Mesothelial cell of epicardium (in vitro differentiated cells): ENCODE measurements at places on chromosomes 13 and 19. TPM values are rescaled to one million over a fixed set of nuclear protein-coding genes. Genes with fewer than 3 reads are reported as not detected.

- no peak overlapping the region for H3K4me3 ChIP-seq
- H3K27ac ChIP-seq, result no peak overlapping the region
- no peaks in the 10 kb centered on the region for H3K27me3 ChIP-seq
- DNase-seq, result no peak
Observed at GRCh38 chr13:43111559-43112400, 88.4 kb downstream of the DNAJC15 start.

DNA sequence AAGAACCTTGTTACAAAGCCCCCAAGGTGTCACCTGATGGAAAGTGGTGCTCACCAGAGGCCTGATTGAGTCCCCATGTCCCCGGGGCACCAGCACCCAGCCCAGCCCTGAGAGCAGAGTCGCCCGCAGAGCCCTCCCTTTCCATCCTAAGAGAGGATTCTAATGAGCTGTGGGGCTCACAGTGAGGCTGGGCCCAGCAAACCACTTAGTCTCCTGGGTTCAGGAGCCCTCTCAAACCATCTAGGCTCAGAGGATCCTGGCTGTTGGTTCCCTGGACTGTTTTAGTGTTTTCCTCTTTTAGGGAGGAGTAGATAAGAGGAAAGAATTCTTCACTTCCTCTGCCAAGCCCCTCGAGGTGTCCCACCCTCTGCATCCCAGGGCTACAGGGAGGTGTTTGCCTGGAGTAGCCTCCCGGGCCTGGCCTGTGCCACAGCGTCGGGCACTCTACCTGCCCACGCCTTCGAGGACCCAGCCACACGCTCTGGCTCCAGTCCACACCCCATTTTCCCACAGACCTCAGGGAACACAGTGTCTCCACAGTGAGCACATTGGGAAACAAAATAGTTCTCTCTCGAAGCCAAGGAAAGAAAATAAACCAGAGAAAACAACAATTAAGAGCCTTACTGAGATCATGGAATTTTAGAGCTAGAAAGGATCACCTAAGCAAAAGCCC is 34.4 kb downstream of the DHRS12 start:
- H3K27me3 ChIP-seq, result no peaks in the 10 kb centered on the region
- H3K36me3 ChIP-seq, result peaks cover 4% of the 10 kb centered on the region
- no peak overlapping the region for H3K4me3 ChIP-seq
- H3K27ac ChIP-seq, result no peak overlapping the region

DNA sequence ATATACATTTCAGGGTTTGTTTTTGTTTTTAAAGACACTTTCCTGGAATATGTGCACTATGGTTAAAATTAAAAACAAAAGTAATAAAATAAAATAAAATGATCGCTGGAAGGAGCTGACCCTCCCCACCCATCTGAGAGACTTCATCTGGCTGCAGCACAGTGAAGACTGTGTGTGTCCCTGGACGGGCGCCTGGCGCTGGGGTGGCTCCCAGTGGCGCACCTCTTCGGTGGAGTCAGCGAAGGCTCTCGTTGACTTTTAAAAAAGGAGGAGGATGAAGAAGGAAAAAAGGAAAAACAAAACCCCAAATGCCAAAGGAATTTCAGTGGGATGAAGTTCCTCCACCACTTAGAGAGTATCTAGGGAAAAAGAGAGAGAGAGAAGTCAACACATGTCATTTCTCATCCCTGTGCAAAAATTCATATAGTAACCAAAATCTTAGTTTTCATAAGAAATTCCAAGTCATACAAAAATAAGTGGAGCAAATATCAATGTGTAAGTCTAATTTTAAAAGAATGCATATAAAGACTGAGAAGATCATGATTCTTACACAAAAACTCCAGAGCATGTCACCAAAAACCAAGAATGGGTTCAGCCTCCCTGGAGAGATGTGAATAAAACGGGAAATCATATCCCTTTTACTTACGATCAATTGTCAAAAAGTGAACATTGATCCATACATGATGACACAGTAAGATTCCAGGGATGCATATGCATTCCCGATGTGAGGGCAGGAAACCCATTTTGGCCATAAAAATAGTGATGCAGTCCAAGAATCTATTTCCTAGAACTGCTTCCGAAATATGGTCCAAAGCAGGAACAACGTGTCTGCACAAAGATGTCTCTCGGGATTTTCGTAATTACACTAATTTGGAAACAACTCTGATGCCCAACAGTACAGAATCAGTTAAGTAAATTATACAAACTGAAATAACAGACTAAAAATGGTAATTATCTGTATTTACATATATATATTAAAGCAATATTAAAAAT is 123.8 kb downstream of the STK24 start:
- no peaks in the 10 kb centered on the region for H3K27me3 ChIP-seq
- peaks cover 48% of the 10 kb centered on the region for H3K36me3 ChIP-seq
- H3K4me3 ChIP-seq, result no peak overlapping the region
- DNase-seq, result no peak
- H3K4me1 ChIP-seq, result peaks cover 23% of the 10 kb centered on the region

DNA sequence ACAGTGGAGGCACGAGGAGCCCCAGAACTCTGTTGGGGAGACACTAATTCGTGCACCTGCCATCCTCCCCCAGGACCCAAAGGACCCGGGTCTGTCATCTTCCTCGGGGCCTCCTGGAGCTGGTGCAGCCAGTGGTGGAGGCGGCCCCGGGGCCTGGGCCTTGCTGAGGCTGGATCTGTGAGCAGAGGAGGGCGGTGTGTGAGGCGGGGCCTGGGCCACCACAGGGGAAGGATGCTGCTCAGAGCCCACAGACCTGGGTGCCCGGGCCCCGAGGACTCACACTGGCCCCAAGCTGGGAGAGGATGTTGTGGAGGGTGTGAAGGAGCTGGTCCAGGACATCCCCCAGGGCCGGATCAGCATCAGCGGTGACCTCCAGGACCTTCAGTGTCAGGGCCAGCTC is 8.3 kb downstream of the IFNL3 start:
- H3K27ac ChIP-seq, result no peak overlapping the region
- no peak overlapping the region for H3K4me3 ChIP-seq
- H3K4me1 ChIP-seq, result peaks cover 6% of the 10 kb centered on the region
- H3K36me3 ChIP-seq, result no peaks in the 10 kb centered on the region
- H3K27me3 ChIP-seq, result peaks cover 37% of the 10 kb centered on the region

GRCh38 chr13:98504371-98504963 is 72.4 kb downstream of the STK24 start:
- H3K4me1 ChIP-seq, result peaks cover 45% of the 10 kb centered on the region
- H3K27me3 ChIP-seq, result no peaks in the 10 kb centered on the region
- no peak overlapping the region for H3K4me3 ChIP-seq
- no peak for DNase-seq
- no peak overlapping the region for H3K27ac ChIP-seq

DNA sequence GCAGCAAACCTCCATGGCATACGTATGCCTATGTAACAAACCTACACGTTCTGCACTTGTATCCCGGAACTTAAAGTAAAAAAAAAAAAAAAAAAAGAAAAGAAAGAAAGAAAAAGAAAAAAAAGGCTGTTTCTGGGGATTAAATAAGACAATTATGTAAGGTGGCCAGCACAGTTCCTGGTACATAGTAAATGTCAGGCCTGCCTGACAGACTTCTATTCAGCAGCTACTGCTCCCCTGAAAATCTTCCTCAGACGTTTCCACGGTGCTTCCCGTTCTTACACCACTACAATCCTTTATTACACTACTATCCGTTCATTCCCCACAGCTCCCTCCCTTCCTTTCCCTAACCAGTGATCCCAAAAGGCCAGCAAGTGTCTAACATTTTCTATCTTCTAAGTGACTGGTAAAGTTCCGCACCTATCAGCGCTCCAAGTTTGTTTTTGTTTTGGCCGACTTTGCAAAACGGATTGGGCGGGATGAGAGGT is 636 bp upstream of the RB1 start:
- peak overlapping the region; percentile 97 for H3K4me3 ChIP-seq
- peak overlapping the region; percentile 96 for H3K27ac ChIP-seq
- no peak for DNase-seq

DNA sequence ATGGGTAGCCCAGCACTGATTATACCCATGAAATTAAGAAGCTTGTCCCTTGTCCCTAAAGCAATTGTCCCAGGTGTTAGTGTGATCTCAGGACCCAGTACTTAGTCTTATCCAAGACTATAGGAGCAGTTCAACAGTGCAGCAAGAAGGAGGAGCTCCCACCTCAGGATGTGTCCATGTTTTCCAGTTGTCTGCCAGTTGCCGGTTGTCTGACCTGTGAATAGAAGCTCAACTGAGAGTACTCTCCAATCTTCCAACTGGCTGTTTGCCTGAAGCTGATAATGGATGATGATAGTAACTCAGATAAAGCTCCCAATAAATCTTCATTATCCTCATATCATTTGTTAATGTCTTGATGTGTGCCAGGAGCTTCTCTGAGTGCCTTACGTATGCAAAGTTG is 107.2 kb upstream of the HTR2A start:
- DNase-seq, result no peak
- H3K4me3 ChIP-seq, result no peak overlapping the region
- H3K4me1 ChIP-seq, result peaks cover 36% of the 10 kb centered on the region

DNA sequence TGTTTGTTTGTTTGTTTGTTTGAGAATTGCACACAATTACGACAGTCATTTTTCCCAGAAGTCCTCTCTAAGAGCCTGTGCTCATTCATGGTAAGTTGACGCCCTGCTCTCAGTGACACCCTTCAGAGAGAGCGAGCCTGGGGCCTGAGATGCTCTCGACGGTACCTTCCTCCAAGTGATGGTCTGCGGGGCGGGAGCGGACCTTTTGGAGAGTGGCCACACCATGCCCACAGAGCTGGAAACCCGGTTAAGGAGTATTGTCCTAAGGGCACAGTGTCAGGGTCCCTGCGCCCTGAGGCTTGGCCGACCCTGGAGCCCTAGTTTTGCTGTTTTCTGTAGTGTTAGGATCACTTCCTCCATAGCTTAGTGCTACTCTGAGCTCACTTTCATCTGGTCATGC is 3.6 kb downstream of the POP4 start:
- DNase-seq, result no peak
- peaks cover 12% of the 10 kb centered on the region for H3K4me1 ChIP-seq
- no peak overlapping the region for H3K27ac ChIP-seq
- peaks cover 20% of the 10 kb centered on the region for H3K36me3 ChIP-seq
- no peaks in the 10 kb centered on the region for H3K27me3 ChIP-seq

DNA sequence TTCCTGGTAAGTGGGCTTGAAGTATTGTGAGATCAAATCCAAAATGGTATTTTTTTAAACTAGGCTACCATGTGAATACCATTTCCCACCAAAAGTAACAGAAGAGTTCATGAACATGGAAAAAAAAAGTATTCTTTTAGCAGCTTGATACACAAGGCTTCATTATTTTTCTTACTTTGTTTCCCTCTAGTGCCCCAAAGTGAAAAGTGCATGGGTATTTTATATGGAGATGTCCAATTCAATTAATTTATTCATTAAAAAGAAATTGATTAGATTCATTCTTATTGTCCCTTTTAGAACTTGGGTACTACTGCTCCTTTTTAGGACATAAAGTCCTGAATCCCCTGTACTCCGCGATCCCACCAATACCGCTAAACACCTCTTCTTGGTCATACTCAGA is 28.6 kb upstream of the SCEL start:
- H3K27ac ChIP-seq, result no peak overlapping the region
- peaks cover 29% of the 10 kb centered on the region for H3K4me1 ChIP-seq
- DNase-seq, result no peak
- no peak overlapping the region for H3K4me3 ChIP-seq
- peaks cover 4% of the 10 kb centered on the region for H3K27me3 ChIP-seq

DNA sequence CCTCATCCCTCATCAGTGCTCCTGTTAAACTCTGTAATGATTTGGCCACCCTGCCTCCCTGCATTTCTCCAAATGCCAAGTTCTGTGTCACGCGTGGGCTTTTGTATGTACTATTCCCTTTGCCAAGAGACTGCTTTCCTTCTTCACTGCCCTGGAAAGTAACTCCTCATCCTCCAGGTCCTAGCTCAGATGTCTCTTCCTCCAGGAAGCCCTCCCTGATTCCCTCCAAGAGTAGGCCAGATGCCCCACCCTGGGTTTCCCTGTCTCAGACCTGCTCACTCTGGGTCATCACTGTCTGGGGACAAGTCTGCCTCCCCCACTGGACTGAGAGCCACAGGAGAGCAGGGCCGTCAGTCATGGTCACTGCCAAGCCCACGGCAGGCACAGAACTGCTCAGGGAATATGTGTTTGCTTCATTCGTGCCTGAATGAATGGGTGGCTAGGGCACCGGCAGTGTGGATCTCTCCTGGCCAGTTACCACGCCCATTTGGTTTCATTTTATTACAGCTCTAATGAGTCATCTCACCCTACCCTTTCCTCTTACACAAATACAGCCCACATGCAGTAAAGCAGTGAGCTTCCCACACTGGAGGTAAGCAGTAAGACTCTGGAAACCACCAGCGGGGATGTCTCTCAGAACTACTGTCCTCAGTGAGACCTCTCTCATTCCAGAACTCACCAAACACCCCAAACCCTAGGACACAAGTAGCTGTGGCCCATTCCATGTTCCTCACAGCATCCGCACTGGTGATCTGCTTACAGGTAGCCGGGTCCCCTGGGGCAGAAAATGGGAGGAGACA is 12.1 kb upstream of the GPR4 start:
- DNase-seq, result no peak
- H3K4me1 ChIP-seq, result no peaks in the 10 kb centered on the region
- no peaks in the 10 kb centered on the region for H3K27me3 ChIP-seq
- H3K4me3 ChIP-seq, result no peak overlapping the region

- H3K4me1 ChIP-seq, result no peaks in the 10 kb centered on the region
- H3K27ac ChIP-seq, result no peak overlapping the region
- H3K4me3 ChIP-seq, result no peak overlapping the region
- H3K36me3 ChIP-seq, result no peaks in the 10 kb centered on the region
- no peak for DNase-seq
Observed at GRCh38 chr19:29320086-29320485, 107.1 kb upstream of the UQCRFS1 start.

- H3K36me3 ChIP-seq, result no peaks in the 10 kb centered on the region
- H3K4me3 ChIP-seq, result peak overlapping the region; percentile 30
- H3K27me3 ChIP-seq, result peaks cover 4% of the 10 kb centered on the region
- DNase-seq, result no peak
- peak overlapping the region; percentile 43 for H3K27ac ChIP-seq
- peaks cover 42% of the 10 kb centered on the region for H3K4me1 ChIP-seq
Observed at GRCh38 chr19:44745341-44745831, 3.1 kb upstream of the BCL3 start.

DNA sequence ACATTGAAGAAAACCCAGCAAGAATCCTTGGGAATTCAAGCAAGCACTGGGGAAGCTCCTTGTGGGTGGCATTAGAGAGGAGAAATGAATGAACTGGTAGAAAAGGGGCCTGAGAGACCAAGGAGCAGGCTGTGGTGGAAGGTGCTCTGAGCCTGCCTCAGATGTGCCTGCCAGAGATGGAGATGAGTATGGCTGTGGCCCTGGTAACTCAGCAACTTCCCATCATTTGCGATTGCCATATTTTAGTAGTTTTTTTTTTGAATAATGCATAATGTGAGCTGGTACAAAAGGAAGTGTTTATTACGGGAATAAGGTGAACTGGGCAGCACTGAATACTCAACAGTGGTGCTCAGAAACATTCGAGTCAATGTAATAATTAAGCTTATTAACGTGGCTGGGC is 39.1 kb downstream of the ERICH6B start:
- peaks cover 68% of the 10 kb centered on the region for H3K27me3 ChIP-seq
- H3K4me3 ChIP-seq, result no peak overlapping the region
- H3K36me3 ChIP-seq, result no peaks in the 10 kb centered on the region

- no peak for DNase-seq
- H3K4me1 ChIP-seq, result no peaks in the 10 kb centered on the region
- H3K36me3 ChIP-seq, result peaks cover 73% of the 10 kb centered on the region
Observed at GRCh38 chr13:49148405-49148804, 71.7 kb upstream of the MLNR start.

ZNF134 gene
- 33.5 to 40.5 TPM (median 40.4 TPM) in 3 replicates for total RNA-seq

ZSCAN18 gene
- 85.9 to 91.9 TPM (median 91.0 TPM) in 3 replicates for total RNA-seq

LIN37 gene
- total RNA-seq, result 11.8 to 12.9 TPM (median 12.0 TPM) in 3 replicates

GRIN3B gene
- 0.29 to 0.36 TPM (median 0.34 TPM) in 3 replicates for total RNA-seq

CGB2 gene
- total RNA-seq, result 0.71 to 4.7 TPM (median 1.2 TPM) in 3 replicates

NOTCH3 gene
- 192 to 204 TPM (median 192 TPM) in 3 replicates for total RNA-seq

ATP8A2 gene
- 35.8 to 39.1 TPM (median 35.9 TPM) in 3 replicates for total RNA-seq

SULT2B1 gene
- 0.64 to 0.79 TPM (median 0.74 TPM) in 3 replicates for total RNA-seq

PIBF1 gene
- 34.4 to 40.2 TPM (median 38.8 TPM) in 3 replicates for total RNA-seq
